Caco-2 (cell line): ENCODE measurements at places on chromosomes 6 and 20. TPM values are rescaled to one million over a fixed set of nuclear protein-coding genes. Genes with fewer than 3 reads are reported as not detected.
A peak's percentile ranks its signal among the peaks of the same experiment; 100 is the strongest.

GRCh38 chr20:24158281-24158680 lies 169.7 kb upstream of the GGTLC1 start:
- no peaks in the 10 kb centered on the region for H3K27me3 ChIP-seq
- H3K36me3 ChIP-seq: no peaks in the 10 kb centered on the region
- H3K4me3 ChIP-seq: no peak overlapping the region
- H3K27ac ChIP-seq: no peak overlapping the region
- no peak for DNase-seq

The VGLL2 gene
- not detected in 2 replicates for total RNA-seq

DNA sequence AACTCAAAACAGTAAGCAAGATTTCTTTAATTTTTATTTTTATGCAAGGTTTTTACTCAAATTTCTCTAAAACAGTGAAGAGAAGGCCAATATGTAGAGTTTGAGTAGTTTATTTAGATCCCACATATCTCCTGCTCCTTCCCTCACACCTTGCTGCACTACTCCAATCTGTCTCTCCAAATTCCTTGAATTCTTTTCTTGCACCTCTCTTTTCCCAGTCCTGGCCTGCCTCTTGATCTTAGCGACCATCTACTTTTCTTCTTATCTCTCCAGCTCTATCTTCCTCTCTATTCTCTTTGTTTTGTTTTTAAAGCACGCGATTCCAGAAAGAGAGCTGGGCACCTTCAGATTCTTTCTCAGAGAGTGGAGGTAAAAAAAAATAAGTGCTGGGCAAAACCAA lies 86.7 kb upstream of the KCNQ5 start:
- H3K4me3 ChIP-seq: no peak overlapping the region
- peak overlapping the region; percentile 17 for H3K27ac ChIP-seq
- H3K36me3 ChIP-seq: no peaks in the 10 kb centered on the region
- H3K4me1 ChIP-seq: peaks cover 36% of the 10 kb centered on the region
- H3K27me3 ChIP-seq: no peaks in the 10 kb centered on the region

The DACT2 gene
- total RNA-seq: 18.6 and 21.1 TPM in 2 replicates

The PANK2 gene
- total RNA-seq: 55.8 and 58.3 TPM in 2 replicates

DNA sequence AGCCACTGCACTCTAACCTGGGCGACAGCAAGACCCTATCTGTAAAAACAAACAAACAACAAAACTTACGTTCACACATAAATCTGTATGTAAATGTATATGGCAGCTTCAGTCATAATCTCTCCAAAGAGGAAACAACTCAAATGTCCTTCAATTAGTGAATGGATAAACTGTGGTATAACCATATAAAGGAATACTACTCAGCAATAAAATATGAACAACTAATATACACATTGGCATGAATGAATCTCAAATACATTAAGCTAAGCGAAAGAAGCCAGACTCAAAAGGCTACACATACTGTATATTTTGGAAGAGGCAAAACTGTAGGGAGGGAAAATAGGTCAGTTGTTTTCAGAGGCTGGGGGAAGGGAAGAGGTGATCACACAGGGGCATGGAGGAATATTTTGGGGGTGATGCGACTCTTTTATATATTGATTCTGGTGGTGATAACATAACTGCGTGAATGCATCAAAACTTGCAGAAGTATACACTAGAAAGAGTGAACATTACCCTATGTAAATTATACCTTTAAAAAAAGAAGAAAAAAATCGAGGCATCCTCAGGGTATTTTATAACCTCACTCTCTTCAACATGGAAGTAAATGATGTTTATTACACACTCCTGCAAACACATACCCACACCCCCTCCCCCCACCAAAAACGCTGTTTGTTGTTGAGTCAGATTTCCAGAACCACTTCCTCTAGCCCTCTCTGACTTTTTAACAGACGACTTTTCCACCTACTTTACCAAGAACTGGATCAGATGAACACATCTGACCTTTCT lies 115.2 kb upstream of the RNF24 start:
- H3K4me3 ChIP-seq: no peak overlapping the region
- H3K36me3 ChIP-seq: no peaks in the 10 kb centered on the region
- no peaks in the 10 kb centered on the region for H3K27me3 ChIP-seq
- H3K27ac ChIP-seq: no peak overlapping the region

- no peak overlapping the region for H3K4me3 ChIP-seq
- no peaks in the 10 kb centered on the region for H3K36me3 ChIP-seq
- H3K27me3 ChIP-seq: no peaks in the 10 kb centered on the region
- H3K4me1 ChIP-seq: no peaks in the 10 kb centered on the region
- no peak overlapping the region for H3K27ac ChIP-seq
Observed at GRCh38 chr20:55424968-55425367, 580.4 kb downstream of the CBLN4 start.

DNA sequence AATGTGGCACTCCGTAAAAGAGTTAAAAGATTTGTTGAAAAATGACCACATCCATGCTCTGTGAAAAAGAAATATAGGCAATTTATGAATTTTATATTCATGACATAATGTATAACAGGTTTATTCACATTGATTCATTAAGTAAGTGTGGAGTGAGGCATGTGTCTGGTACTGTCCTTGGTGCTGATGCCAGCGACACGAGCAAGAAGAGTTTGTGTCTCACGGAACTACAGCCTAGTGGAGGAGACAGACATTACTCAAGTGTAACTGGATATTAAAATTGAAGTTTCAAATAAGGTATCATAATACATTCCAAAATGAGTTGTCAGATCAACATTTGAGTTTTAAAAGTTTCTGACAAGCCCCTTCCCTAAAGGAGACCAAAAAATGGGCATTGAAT lies 158.2 kb upstream of the PRND start:
- no peak overlapping the region for H3K27ac ChIP-seq
- no peaks in the 10 kb centered on the region for H3K4me1 ChIP-seq
- no peaks in the 10 kb centered on the region for H3K36me3 ChIP-seq
- DNase-seq: peak; percentile 72

DNA sequence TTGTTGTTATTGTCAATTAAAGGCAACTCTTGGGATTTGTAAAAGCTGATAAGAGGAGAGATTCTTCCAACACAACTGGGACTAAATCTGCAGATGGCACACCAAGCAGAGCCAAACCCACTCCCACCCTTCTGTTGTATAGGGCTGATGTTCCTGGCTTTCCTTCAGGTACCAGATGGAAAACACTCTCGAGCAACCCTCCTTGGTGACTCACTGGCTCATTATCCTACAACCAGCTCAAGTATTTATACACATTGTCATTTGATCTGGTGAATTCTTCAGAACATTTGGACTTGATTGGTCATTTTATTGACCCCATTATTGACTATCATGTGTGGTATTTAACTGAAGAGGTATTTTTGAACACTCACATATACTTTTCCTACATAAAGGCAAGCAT lies 190.3 kb upstream of the PCSK2 start:
- no peaks in the 10 kb centered on the region for H3K36me3 ChIP-seq
- H3K27ac ChIP-seq: no peak overlapping the region
- H3K4me1 ChIP-seq: no peaks in the 10 kb centered on the region
- H3K4me3 ChIP-seq: no peak overlapping the region

The INSM1 gene
- not detected in 2 replicates for total RNA-seq

The C6orf163 gene
- 2.3 and 3.3 TPM in 2 replicates for total RNA-seq

The AFDN gene
- total RNA-seq: 177 TPM in 2 replicates

The GRM1 gene
- not detected in 2 replicates for total RNA-seq

GRCh38 chr6:156867121-156867520 lies 89.9 kb downstream of the ARID1B start:
- no peaks in the 10 kb centered on the region for H3K4me1 ChIP-seq
- no peaks in the 10 kb centered on the region for H3K36me3 ChIP-seq
- H3K4me3 ChIP-seq: no peak overlapping the region
- H3K27ac ChIP-seq: no peak overlapping the region

DNA sequence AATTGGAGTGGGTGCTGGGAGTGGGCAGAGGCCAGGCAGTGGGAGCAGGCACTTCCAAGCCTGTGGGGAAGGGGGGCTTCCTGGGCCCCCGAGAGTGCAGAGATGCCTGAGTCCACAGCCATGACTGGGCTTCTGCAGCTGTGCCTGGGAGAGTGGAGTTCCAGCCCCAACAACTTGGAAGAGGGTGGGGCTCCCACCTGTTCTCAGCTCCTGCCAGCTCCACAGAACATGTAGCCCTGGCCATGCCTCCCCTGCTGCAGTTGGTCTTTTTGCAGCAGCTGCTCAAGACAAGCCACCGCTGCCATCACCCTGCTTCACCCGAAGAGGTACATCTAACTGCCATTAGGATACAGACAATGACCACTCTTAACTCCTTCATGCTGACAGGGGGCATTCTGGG lies 1092.3 kb downstream of the KHDRBS2 start:
- no peak overlapping the region for H3K27ac ChIP-seq
- H3K27me3 ChIP-seq: no peaks in the 10 kb centered on the region
- no peak for DNase-seq
- H3K36me3 ChIP-seq: no peaks in the 10 kb centered on the region

The TSBP1 gene
- total RNA-seq: not detected in 2 replicates

The SLC24A3 gene
- total RNA-seq: 0.14 and 0.21 TPM in 2 replicates

DNA sequence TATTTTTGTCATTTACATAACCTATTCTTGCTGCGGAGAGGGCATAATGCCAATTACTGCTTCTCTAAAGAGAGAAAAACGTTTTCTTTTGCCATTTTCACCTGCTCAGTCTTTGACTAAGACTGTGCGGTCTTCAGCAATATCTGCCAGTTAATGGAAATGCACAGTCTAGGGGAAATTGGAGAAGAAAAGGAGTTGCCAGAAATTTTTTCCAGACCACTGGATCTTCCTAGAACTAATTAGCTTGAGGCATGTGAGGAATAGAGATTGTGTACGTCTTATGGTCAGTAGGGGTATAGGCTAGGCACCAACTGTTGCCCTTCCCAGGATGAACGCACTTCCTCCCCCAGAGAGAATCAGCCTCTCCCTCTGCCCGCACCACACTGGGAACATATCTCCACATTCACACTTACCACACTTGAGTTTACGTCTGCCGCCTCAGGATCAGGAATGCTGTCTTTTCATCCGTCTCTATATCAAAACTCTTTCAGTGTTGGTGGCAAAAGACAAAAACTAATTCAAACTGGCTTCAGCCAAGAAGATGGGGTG lies 67.9 kb upstream of the E2F3 start:
- no peaks in the 10 kb centered on the region; the same call in 1 of the 2 replicates for H3K4me1 ChIP-seq
- H3K27me3 ChIP-seq: no peaks in the 10 kb centered on the region
- H3K27ac ChIP-seq: no peak overlapping the region

The EYS gene
- not detected in 2 replicates for total RNA-seq

The FERMT1 gene
- 30.1 and 34.7 TPM in 2 replicates for total RNA-seq

The ZSCAN26 gene
- 7.2 and 7.8 TPM in 2 replicates for total RNA-seq

DNA sequence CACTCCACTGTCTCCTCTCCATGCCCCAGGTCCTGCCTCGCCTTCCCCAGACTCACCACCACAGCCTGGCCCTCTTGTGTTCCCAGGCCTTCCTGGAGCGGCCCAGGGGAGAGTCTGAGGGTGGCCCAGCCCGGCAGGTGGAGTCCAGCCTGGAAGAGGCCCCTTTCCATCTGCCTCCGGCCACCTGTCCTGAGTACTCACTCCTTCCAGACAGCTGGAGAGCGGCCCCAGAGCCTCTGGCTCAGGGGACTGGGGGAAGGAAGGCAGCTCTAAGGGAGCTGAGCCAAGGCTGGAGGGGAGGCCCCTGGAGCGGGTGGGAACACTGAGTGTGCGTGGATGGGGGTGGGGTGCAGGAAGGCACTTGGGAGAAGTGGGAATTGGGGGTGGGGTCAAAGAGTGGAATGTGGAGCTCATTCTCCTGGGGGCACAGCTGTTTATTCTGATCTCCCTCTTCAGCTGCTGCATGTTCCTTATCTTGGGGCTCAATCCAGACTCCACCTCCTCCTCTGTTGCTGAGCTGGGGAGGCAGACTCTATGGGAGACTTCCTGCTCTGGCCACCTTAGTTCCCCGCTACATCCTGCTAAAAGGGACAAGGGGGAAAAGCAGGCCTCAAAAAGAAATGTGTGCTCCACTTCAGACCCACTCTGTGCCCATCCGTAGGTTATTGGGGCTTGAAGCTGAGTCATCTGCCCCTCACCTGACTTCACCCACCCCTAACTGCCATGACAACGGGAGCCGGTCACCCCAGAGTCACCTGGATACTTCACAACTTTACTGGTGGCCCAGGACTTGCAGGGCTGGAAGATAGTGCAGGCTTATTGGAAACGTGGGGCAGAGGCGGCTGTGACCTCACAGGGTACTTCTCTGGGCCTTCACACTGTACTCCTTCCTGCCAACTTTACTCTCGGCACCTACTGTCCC lies 19.5 kb upstream of the TAF8 start:
- peak overlapping the region; percentile 56 for H3K27ac ChIP-seq
- DNase-seq: peak; percentile 32

DNA sequence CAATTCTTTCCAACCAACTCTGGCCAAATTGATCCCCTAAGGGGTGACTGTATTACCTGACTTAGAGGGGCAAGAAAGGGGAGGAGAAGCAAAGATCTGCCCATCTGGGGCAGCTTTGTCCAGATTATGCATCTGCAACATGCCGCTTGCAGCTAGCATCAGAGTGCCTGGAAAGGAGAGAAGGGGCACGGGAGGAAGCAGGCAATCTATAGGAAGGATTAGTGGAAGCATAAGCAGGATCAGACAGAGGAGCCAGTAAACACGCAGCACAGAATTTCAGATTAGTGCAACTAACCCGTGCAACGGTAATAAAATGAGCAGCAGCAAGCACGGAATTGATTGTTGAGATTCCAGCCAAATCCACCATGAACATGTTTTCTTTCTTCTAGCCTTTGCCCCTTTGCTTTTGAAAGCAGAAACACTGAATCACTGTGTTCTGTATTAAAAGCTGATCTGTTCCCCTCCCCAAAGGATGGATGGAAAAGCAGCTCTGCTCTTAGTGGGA lies 643.6 kb upstream of the CHD6 start:
- no peak for DNase-seq
- no peaks in the 10 kb centered on the region for H3K4me1 ChIP-seq
- H3K4me3 ChIP-seq: no peak overlapping the region
- H3K27me3 ChIP-seq: no peaks in the 10 kb centered on the region
- H3K27ac ChIP-seq: no peak overlapping the region

The PRRT1 gene
- total RNA-seq: 2.0 and 3.6 TPM in 2 replicates

The SYNDIG1 gene
- not detected in 2 replicates for total RNA-seq

DNA sequence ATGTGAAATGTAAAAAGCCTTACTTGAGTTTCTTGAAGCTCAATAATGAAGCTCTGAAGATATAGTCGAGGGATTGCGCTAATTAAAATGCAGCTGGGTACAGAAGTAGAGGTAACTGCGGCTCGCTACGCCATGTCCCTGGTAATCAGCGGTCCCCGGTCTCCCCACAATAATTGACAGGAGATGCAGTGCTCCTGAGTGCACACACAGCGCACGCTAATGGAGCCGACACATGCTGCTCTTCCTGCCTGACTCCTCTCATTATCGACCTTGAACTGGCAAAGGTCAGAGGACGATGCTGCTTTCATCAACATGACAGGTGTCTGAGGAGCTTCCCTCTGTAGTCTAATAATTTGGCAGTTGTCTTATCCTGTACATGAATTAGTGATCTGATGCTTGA lies 365.9 kb downstream of the RNF144B start:
- no peak overlapping the region for H3K4me3 ChIP-seq
- H3K4me1 ChIP-seq: no peaks in the 10 kb centered on the region
- no peak for DNase-seq

DNA sequence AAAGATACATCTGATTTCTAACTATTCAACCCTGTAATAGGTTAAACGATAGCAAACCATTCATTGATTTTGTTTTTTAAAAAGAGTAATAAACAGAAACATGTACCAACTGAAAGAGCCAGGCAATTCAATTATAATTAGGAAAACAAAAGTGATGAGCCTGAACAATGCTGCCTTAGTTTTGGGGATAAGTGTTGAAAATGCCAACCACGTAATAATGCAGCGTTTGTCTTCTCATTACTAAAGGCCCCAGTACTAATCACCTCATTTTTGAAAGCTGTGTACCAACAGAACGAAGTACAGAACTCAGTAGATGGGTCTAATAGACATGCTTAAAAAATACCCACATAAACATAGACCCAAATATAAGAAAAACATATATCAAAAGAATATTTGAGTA lies 663.6 kb upstream of the CHD6 start:
- H3K27ac ChIP-seq: no peak overlapping the region
- no peak for DNase-seq
- no peaks in the 10 kb centered on the region for H3K4me1 ChIP-seq
- no peaks in the 10 kb centered on the region; the same call in 1 of the 2 replicates for H3K27me3 ChIP-seq
- H3K36me3 ChIP-seq: no peaks in the 10 kb centered on the region
